ENCODE measurements at places on chromosomes 4 and X. TPM values are rescaled to one million over a fixed set of nuclear protein-coding genes. Genes with fewer than 3 reads are reported as not detected.

Gene TRAM1L1
- total RNA-seq, result 3.3 TPM

Gene SORCS2
- 0.19 TPM for total RNA-seq

Gene FABP2
- under 0.01 TPM for total RNA-seq

Gene PLS3
- 584 TPM for total RNA-seq

Gene GAGE12D
- total RNA-seq, result not detected

Gene NDNF
- 0.56 TPM for total RNA-seq

Gene PAGE2
- total RNA-seq, result not detected

Gene NDST3
- total RNA-seq, result not detected

Gene DAPP1
- total RNA-seq, result not detected

Gene KLF8
- 1.9 TPM for total RNA-seq

Gene USP17L24
- total RNA-seq, result not detected

Gene HMX1
- total RNA-seq, result not detected

Gene PCYT1B
- total RNA-seq, result under 0.01 TPM

Gene TMPRSS11D
- total RNA-seq, result not detected

Gene CORIN
- total RNA-seq, result 0.85 TPM

Gene EDA
- 0.77 TPM for total RNA-seq

Gene FGFR3
- total RNA-seq, result 0.56 TPM

Gene ARHGEF6
- 18.0 TPM for total RNA-seq

Gene POF1B
- under 0.01 TPM for total RNA-seq

Gene GLRA3
- not detected for total RNA-seq

Gene CPZ
- total RNA-seq, result 1.5 TPM

Gene DCAF8L2
- not detected for total RNA-seq
